ENCODE measurements at places on chromosomes 11 and 22.

- peak; percentile 54 for DNase-seq
These were observed 23.4 kb upstream of the MPPED1 start for GRCh38 chr22:43388420-43388851.

DNA sequence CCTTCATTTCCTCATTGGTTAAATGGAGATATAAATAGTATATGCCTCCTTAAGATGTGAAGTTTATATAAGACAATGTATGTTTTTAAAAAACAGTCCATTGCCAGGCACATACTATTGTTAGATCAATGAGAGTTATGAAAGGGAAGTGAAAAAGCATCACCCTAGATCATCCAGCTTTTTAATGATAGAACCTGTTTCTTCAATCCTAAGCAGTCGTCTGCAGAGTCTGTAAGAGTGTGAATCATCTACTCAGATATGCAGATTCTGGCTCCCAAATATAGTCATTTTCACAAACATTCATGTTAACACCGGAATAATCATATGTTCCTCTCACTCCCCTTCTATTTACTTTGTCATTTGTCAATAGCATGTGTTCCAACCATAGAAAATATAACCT lies 65.3 kb upstream of the SLN start:
- DNase-seq = no peak

GRCh38 chr11:129265125-129265788 lies 73.1 kb upstream of the ARHGAP32 start:
- DNase-seq = no peak

DNA sequence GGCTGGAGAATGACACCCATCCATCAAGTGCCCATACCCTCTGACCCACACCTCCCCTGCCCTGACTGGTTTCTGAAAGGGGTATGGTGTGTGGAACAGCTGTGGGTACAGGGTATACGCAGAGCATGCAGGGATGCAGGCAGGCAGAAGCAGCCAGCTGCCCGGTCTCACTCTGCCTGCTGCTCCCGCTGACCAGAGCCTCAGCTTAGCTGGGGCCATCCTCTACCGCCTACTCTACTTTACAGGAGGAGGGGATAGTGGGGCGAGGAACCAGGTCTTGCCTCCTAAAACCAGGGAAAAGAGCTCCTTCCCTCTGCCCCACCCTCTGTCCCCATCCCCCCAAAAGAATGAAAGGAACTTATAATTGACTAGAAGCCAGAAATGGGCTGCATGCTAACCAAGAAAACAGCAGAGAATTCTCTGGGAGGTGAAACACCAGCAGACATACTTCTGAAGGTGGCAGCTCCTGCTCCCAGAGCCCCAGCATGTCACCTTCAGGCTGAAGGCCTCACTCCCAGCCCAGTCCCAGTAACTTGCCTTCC lies 13.0 kb upstream of the CHRM4 start:
- no peak for DNase-seq

DNA sequence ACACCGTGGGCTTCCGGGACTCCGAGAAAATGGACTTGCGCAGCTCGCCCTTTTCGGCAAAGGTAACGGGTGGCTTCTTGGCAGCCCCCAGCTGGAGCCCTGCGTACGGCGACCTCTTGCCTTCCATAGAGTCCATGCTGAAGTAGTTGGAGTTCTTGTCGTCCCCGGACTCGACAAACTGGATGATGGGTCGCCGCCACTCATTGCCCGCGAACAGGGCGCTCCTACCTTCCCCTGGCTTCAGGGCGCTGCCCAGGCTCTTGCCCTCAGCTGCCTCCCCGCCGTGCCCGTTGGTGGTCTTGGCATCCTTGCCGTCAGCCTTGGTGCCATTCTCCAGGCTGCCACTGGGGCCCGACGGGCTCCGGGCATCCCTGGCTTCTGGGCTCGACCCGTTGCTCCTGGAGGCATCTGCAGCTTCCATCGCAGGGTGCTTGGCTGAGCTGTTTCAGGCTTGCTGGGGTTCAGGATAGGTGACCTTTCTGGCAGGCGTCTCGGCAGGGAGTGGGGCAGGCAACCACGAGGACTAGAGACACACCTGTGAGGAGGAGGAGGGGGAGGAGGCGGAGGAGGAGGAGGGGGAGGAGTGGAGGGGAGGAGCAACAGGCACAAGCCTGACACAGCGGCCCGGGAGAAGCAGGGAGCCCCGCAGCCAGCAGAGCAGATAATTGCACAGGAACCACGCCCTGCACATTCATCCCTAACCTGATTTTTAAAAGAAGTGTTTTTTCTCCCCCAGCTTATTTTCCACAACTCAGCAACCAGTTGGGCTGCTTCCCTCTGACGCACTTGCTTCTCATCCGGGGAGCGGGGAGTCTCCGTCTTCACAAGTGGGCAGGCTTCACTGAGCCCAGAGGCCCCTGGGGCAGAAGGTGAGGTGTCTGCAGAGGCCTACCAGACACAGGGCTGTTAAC lies at the start of gene TRIM29:
Gene TRIM29 (minus strand): TSS at position 503 of the 911 bp plus-strand sequence. CDS start 82 bp downstream, at position 421.
- DNase-seq = no peak

GRCh38 chr22:24417200-24417599 lies 10.2 kb upstream of the ADORA2A start:
- DNase-seq = no peak

GRCh38 chr11:11738370-11738769 lies 103.4 kb upstream of the USP47 start:
- no peak for DNase-seq

DNA sequence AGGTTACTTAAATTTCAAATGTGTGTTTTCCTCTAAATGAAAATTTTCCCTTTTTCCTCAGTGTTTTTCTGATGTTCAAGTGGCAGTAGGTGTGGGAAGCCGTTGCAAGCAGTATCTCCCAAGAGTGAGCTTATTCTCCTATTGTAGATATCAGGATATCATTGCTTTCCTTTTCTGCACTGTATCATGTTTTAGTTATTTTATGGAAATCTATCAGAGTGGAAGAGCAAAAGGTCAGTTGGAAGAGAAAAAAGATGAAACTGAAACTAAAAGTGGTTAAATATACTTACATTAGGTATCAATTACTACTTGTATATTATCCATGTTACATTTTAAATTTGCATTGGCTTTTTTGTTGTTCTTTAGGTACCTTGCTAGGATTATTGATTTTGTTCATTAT lies 57.0 kb downstream of the PDE3B start:
- no peak for DNase-seq

GRCh38 chr11:80841675-80842074 lies 1400.8 kb upstream of the TENM4 start:
- DNase-seq = no peak

DNA sequence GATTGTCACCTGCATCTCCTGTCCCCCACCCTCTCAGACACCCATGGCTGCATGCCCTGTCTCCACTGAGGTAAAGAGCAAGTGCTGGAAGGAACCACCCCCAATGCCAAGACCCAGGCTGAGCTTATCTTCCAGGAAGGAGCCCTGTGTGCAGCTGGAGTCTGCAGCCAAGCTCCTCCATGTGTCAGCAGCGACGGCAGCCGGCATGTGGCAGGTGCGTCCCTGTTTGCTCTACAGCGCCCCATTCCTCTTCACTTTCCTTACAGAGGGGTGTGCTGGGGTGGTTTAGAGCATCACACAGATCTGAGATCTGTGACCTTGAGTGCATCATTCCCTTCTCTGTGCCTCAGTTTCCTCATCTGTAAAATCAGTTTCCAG lies 7.7 kb upstream of the MN1 start:
- no peak for DNase-seq

- DNase-seq = no peak
These were observed 51.8 kb upstream of the SLC22A12 start for GRCh38 chr11:64539239-64539638.

- no peak for DNase-seq
These were observed 50.0 kb downstream of the PIK3C2A start for GRCh38 chr11:17157761-17158160.

DNA sequence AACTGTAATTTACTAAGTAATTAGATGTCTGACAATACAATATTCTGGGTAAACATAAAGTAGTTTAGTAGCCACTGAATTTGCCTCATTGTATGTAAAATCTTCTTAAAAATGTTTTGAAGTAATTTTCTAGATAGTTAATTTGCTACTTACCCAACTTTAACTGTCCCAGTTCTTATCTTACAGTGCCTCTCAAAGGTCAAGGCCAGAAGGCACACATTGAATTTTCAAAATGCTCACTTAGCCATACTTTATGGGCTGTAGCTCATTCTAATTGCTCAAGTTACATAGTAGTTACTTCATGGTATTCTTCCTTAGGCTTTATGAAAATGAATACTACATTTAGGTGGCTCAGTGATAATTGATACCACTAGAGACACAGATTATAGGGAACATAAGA lies 666.6 kb downstream of the CNTN5 start:
- no peak for DNase-seq
